ENCODE measurements at places on chromosomes 16 and 17.
A peak's percentile ranks its signal among the peaks of the same experiment; 100 is the strongest.

DNA sequence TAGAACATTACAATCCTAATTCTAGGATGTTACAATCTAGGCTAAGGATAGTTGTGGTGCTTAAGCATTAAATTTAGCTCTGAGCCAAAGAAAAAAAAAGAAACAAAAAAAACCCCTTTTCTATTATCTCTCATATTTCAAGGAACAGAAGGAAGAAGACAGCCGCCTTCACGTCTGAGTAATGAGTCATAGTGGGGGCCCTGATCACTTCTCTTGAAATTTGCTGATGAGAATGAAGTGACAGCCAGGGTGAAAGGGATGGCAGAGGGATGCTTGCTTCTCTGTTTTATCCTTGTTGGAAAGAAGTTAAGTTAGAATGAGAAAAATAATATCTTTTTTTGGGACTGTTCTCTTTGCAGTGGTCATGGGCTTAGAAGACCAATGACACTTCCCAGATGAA, 82.6 kb upstream of the MPHOSPH6 start:
- DNase-seq = no peak

DNA sequence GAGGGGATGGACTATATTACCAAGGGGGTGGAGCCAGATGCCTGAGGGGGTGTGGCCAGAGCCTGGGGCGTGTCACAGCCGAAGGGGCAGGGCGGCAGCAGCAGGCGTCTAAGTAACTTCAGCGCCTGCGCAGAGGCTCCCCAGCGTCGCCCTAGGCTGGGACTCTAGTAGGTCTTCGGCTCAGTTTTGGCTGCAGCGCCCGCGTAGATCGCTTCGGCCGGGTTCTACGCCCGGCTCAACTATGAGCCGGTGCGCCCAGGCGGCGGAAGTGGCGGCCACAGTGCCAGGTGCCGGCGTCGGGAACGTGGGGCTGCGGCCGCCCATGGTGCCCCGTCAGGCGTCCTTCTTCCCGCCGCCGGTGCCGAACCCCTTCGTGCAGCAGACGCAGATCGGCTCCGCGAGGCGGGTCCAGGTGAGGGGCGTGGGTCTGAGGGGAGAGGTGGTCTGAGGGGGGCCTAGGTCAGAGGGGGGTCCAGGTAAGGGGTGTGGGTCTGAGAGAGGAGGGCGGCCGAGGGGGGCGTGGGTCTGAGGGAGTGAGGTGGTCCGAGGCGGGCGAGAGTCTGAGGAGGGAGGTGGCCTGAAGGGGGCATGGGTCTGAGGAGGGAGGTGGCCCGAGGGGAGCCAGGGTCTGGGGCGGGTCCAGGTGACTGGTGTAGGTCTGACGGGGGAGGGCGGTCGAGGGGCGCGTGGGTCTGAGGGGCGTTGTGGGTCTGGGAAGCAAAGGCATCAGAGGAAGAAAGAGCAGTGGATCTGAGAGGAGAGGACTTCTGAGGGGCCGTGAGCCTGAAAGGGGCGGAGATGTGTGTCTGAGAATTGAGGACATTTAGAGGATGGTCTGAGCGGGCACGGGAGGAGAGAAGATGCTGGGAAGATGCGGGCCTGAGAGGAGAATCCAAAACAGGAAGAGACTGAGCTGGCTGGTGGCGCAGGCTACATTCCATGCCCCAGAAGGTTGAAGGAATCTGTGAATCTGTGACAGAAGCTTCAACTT, at the start of gene LPCAT2:
Gene LPCAT2 (plus strand): TSS at position 132 of the 991 bp plus-strand sequence. CDS start 110 bp downstream, at position 242.
- no peak for DNase-seq

DNA sequence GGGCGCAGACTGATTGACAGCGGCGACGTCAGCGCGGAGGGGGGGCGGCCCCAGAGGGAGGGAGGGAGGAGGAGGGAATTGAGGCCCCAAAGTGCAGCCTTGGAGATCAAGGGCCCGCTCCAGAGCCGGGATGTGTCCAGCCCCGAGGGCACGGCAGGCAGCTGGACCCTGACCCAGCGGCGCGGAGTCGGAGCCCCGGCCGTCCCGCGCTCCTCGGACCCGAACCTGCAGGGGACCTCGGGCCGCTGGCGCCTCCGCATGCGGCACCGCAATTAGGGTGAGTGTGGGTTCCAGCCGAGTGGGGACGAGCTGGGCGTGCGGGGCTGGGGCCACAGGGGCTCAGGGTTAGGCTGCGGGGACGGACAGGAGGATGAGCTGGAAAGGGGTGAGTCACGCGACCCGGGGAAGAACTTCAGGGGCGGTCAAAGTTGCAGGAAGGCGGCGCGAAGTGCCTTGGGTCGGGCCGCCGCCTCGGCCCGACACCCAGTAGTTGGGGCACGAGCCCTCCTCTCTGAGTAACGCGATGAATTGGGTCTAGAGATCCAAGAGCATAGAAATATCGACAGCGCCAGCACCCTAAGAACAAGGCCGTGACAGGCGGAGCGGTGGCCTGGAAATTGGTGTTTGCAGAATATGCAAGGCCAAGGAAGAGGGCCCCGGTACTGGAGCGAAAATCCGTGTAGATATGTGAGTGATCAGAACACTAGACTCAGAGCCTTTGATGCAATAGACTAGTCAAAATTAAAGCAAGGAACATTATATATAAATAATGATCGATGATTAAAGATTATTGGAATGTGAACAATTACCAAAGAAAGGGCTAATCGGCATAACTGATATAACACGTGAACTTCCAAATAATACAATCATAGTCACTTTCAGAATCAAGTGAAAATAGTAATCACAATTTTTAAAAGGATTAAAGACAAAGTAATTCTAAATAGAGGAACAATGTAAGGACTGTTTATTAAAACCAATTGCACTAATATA, at the start of gene TBX4:
Gene TBX4 (plus strand): TSS at position 122 of the 990 bp plus-strand sequence. CDS start 4,069 bp downstream, outside the sequence.
- DNase-seq = no peak

- no peak for DNase-seq
Measured at GRCh38 chr17:28065706-28066105, 23.2 kb downstream of the NLK start.

- DNase-seq = no peak
Measured at GRCh38 chr17:45320349-45320930, 3.6 kb upstream of the MAP3K14 start.

DNA sequence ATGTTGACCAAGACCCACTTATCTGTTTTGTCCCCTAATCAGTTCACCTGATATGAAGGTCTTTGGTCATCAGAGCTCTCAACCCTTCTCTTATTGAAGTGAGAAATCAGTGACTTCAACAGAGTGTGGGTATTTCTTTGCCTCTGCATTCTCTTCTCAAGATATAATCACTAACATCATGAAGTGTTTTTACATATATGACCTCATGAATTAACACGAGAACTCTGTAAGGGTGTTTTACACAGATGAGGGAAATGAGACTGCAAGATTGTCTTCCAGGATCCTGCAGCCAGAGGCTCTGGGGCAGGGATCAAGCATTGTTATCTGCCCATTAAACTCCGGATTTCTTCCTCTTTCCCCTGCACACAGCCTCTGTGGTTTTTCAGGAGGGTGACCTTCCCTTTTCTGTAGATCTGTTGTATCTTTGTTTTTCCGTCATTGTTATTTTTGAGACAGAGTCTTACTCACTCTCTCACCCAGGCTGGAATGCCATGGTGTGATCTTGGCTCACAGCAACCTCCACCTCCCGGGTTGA, 22.7 kb downstream of the LCMT1 start:
- DNase-seq = no peak

- DNase-seq = no peak
Measured at GRCh38 chr17:19378416-19379360, at the start of gene MAPK7. MAPK7 (plus strand) TSS chr17:19378498; CDS start chr17:19378901, 403 bp downstream.

DNA sequence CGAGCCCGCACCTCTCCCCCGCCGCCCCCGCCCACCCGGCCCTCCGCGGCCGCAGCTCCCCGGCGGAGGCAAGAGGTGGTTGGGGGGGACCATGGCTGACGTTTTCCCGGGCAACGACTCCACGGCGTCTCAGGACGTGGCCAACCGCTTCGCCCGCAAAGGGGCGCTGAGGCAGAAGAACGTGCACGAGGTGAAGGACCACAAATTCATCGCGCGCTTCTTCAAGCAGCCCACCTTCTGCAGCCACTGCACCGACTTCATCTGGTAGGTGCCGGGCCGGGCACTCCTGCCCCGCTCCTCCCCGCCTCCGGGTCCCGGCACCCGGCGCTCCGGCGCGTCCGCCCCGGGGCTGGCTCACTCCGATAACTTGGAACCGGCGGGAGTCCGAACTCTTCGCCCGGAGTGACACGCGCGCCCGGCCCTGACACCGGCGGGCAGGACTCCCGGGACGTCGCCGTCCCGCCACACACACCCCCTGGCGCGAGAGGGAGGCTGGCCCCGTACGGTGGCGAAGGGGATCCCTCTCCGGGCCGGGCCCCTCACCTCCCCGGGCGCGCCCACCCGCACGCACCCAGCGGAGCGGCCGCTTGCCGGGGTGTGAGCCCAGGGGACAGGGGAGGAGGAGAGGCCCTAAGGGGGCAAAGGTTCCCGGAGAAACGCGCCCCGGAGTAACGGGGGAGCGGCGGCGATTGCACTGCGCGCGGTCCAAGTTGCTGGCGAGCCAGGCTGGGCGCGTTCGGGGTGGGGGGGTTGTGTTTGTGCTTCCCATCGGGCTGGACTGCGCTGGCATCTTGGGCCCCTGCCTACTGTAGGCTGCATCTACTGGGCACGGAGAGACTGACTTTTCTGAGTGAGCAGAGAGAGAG, 581 bp downstream of the PRKCA start:
- peak; percentile 27 for DNase-seq

DNA sequence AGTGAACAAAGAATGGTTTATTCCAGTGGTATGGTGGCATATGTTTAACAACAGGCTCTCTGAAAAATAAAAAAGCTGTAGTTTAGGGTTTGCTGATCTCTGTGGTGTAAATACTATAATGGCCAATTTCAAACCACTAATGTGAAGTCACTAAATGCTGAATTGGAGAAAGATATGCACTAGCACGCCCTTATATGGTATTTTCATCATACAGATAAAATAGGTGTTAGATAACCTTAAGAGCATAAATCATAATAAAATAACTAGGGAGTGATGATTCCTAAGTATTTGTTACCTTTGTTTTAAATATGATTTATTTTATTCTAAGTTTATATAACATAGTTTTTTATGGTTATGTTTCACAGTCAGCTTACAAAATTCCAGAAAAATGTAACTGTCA, 17.2 kb downstream of the NLK start:
- DNase-seq = no peak

DNA sequence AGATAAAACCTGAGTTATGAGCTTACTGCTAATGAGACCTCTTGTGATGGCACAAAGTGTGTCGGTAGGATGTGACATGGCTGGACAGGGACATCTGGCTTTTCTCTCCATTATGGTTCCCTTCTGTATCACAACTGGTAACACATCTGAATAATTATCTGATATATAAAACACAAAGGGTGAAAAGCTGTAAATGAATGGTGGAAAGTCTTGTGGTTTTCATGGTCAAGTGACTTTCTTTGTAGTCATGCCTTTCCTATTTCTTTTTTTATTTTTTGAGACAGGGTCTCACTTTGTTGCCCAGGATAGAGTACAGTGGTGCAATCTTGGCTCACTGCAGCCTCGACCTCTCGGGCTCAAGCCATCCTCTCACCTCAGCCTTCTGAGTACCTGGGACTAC, 35.3 kb upstream of the ZFHX3 start:
- no peak for DNase-seq

- no peak for DNase-seq
Measured at GRCh38 chr17:50095626-50096037, 481 bp downstream of the PDK2 start.

GRCh38 chr16:54285414-54286089, 1.0 kb downstream of the IRX3 start:
- DNase-seq = no peak

DNA sequence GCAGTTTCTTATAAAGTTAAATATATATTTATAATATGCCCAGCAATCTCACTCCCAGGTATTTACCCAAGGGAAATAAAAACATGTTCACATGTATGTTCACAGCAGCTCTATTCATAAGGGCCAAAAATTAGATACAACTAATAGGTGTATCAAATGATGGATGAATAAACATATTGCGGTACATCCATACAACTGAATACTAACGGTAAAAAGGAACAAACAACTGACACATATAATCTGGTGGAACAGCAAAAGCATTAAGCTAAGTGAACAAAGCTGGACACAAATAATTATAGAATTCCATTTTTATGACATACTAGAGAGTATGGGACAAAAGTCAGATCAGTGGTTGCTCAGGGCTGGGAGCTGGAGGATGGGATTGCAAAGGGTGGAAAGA, 74.7 kb downstream of the CACNG1 start:
- DNase-seq = no peak

- DNase-seq = no peak
Measured at GRCh38 chr16:3946604-3947180, 66.2 kb upstream of the CREBBP start.

- DNase-seq = no peak
Measured at GRCh38 chr16:8481810-8482209, 108.5 kb downstream of the TMEM114 start.

DNA sequence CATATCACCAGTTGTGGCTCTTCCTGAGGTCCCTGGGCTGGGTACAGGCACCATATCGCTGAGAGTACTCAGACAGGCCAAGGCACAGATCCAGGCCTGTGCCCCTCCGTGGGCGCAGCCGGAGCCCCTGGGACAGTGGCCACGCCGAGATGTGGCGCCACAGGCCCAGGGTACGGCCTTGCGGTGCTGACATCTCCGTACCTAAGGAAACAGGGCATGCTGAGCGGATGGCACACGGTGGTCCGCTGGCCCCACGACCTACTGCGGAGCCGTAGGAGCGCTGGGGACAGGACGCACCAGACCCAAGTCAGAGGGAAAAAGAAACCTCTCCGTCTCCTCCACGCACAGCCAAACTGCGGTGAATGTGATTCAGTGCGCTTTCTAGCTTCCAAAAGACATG, 26.5 kb downstream of the NDUFAF8 start:
- DNase-seq = no peak

Data from activated T-cell treated with anti-CD3 and anti-CD28 coated beads for 1 hour (primary cell).